ENCODE measurements at places on chromosomes 3 and 15. TPM values are rescaled to one million over a fixed set of nuclear protein-coding genes. Genes with fewer than 3 reads are reported as not detected.

The ZNF662 gene
- 6.1 TPM for total RNA-seq

The GOLGA8T gene
- 1.3 TPM for total RNA-seq

The ITIH4 gene
- 3.1 TPM for total RNA-seq

The C3orf22 gene
- 0.26 TPM for total RNA-seq

The AADACL2 gene
- total RNA-seq: not detected

The CORO2B gene
- total RNA-seq: 2.9 TPM

The ASB14 gene
- total RNA-seq: 23.0 TPM

The MGLL gene
- total RNA-seq: 85.5 TPM

The P2RY13 gene
- total RNA-seq: 0.32 TPM

The FBXO40 gene
- total RNA-seq: 195 TPM

The GPR160 gene
- 1.1 TPM for total RNA-seq

The CACNA2D2 gene
- 2.6 TPM for total RNA-seq

The TMC3 gene
- not detected for total RNA-seq

The KNG1 gene
- total RNA-seq: 0.92 TPM

The PPIP5K1 gene
- 22.2 TPM for total RNA-seq

The TM6SF1 gene
- 4.5 TPM for total RNA-seq

The CYP1A1 gene
- 0.42 TPM for total RNA-seq

The EFCC1 gene
- total RNA-seq: 2.1 TPM

The ADAMTSL3 gene
- total RNA-seq: 11.0 TPM

The NAALADL2 gene
- total RNA-seq: 11.9 TPM

The ZNF620 gene
- 3.4 TPM for total RNA-seq

The TEX9 gene
- 1.5 TPM for total RNA-seq

The SYNM gene
- total RNA-seq: 402 TPM

The CCR9 gene
- not detected for total RNA-seq

The CDHR4 gene
- not detected for total RNA-seq

The ETV5 gene
- total RNA-seq: 6.5 TPM

The CPLX3 gene
- total RNA-seq: 0.66 TPM

The VGLL3 gene
- 5.2 TPM for total RNA-seq

The LCTL gene
- not detected for total RNA-seq

The CLDN11 gene
- total RNA-seq: 2.8 TPM

The EIF3J gene
- 82.8 TPM for total RNA-seq

The ALG1L2 gene
- not detected for total RNA-seq

The SLC15A2 gene
- total RNA-seq: 4.4 TPM

The MYRIP gene
- 1.7 TPM for total RNA-seq

The SEMA3F gene
- total RNA-seq: 12.8 TPM

The CCDC33 gene
- total RNA-seq: not detected

The TPRG1 gene
- 2.3 TPM for total RNA-seq

The AGBL1 gene
- 0.04 TPM for total RNA-seq

The DNAJC19 gene
- total RNA-seq: 79.8 TPM

The FRMD4B gene
- total RNA-seq: 31.0 TPM

The SLC22A13 gene
- 0.20 TPM for total RNA-seq

The CHRFAM7A gene
- 2.2 TPM for total RNA-seq

The SLC33A1 gene
- 30.2 TPM for total RNA-seq

The DNAH1 gene
- 3.7 TPM for total RNA-seq

The TRIM42 gene
- total RNA-seq: not detected

The NR1I2 gene
- total RNA-seq: not detected

The CFAP91 gene
- total RNA-seq: 0.48 TPM

The STRIT1 gene
- 2.2 TPM for total RNA-seq

The ABI3BP gene
- total RNA-seq: 23.6 TPM

The BNC1 gene
- total RNA-seq: 0.27 TPM

The NBEAL2 gene
- 17.4 TPM for total RNA-seq

The ATP11B gene
- total RNA-seq: 36.9 TPM

The STAC gene
- total RNA-seq: 0.54 TPM

The RLBP1 gene
- total RNA-seq: not detected

The EPHA3 gene
- total RNA-seq: 7.5 TPM

The TGM5 gene
- total RNA-seq: not detected

The DUOXA1 gene
- total RNA-seq: 0.52 TPM

The TRIM71 gene
- not detected for total RNA-seq

The CP gene
- total RNA-seq: 3.2 TPM
